ENCODE measurements at places on chromosomes 11 and 22. TPM values are rescaled to one million over a fixed set of nuclear protein-coding genes. Genes with fewer than 3 reads are reported as not detected.

The DGCR6 gene
- 1.8 TPM for total RNA-seq

The SHANK2 gene
- 4.9 TPM for total RNA-seq

The PKDREJ gene
- total RNA-seq, result 0.09 TPM

The PRR33 gene
- total RNA-seq, result not detected

The LRRC74B gene
- total RNA-seq, result not detected

The CFAP300 gene
- 12.7 TPM for total RNA-seq

The PLAAT4 gene
- total RNA-seq, result 16.6 TPM

The SCN2B gene
- 0.33 TPM for total RNA-seq

The RBMXL2 gene
- total RNA-seq, result not detected

The MMP27 gene
- total RNA-seq, result not detected

The SLC7A4 gene
- 0.09 TPM for total RNA-seq

The SOX6 gene
- 1.8 TPM for total RNA-seq

The OR8A1 gene
- not detected for total RNA-seq

The MS4A13 gene
- not detected for total RNA-seq

The CELF1 gene
- total RNA-seq, result 63.2 TPM

The APOA5 gene
- total RNA-seq, result not detected

The CHRM1 gene
- total RNA-seq, result not detected

The OR51B2 gene
- total RNA-seq, result not detected

The DCDC1 gene
- total RNA-seq, result 3.2 TPM

The CATSPERZ gene
- total RNA-seq, result not detected

The DDX10 gene
- total RNA-seq, result 15.7 TPM

The IGF2 gene
- total RNA-seq, result 3.3 TPM

All from fibroblast of the aortic adventitia (primary cell).